Stimulated activated CD4-positive, alpha-beta T cell treated with anti-CD3 and anti-CD28 coated beads, Interleukin-4, amount 100 ng/mL, for 24 hours (primary cell): ENCODE measurements at places on chromosomes 2 and 18.

DNA sequence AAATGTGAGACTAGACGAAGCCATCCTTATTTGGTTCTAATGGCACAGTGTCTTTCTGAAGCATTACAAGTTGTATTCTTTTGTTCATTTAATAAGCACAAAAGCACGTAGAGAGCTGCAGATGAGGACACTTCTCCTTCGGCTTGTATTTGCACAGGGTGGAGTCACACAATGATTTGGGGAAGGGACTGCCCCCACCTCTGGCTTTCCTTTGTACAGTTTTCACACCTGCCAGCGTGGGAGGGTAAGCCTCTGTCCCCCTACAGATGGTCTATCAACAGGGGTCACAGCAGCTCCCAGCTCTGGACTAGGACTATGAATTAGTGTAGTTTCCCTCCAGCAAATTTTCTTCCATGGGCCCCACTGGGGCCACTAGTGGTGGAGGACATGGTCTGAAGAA is 108.2 kb upstream of the KLHL14 start:
- no peak for DNase-seq

GRCh38 chr2:148603562-148603920 is 41.0 kb upstream of the EPC2 start:
- peak; percentile 27 for DNase-seq

DNA sequence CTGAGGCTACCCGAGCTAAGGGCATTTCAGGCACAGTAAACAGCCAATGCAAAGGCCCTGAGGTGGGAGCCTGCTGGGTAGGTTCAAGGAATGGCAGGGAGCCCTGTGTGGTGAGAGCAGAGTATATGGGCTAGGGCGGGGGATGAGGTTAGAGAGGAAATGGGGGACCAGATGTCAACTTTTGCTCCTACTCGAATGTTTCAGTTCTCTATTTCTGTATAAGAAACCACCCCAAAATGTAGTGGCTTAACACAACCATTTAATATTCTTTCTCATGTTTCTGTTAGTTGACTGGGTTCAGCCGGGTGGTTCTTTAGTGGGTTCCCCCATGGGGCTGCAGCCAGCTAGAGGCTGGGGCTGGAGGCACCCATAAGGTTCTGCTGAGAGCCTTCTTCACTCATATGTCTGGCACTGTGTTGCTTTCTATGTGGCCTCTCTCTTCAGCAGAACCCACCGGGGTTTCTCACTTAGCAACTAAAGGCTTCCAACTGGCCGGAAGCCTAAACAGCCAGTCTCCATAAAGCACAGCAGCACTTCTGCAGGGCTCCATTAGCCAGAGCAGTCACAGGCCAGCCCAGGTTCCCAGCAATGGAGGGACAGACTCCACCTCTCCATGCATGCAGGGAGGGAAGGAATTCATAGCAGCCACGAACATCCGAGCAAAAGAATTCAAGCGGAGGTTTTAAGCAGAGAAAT is 5.6 kb upstream of the ATOH8 start:
- no peak for DNase-seq

DNA sequence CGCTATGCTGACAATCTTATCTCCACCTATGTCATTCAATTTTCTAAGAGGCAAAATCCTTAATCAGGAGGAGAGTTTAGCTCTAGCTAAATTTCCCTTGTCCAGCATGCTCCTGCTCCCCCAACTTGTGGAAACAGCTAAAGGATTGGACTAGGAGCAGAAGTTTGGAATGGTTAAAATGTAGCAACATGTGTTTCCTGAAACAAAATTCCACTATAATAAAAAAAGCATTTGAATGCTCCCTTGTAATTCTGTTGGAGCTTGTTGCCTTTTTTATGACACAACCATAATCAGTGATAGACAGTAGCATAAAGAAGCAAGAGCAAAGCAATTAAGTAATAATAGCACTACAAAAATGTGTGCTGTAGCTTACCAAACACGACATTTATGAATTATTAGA is 6.9 kb downstream of the ACTR3 start:
- no peak for DNase-seq

- no peak for DNase-seq
Measured at GRCh38 chr2:45769854-45770576, 118.5 kb downstream of the PRKCE start.

GRCh38 chr2:85765081-85765731 is 11.4 kb downstream of the ATOH8 start:
- no peak for DNase-seq
